Retinal pigment epithelial cell (primary cell): ENCODE measurements at places on chromosomes 7 and 10.
A peak's percentile ranks its signal among the peaks of the same experiment; 100 is the strongest.

- DNase-seq = no peak
Observed at GRCh38 chr7:1245524-1246050, 12.9 kb downstream of the UNCX start.

DNA sequence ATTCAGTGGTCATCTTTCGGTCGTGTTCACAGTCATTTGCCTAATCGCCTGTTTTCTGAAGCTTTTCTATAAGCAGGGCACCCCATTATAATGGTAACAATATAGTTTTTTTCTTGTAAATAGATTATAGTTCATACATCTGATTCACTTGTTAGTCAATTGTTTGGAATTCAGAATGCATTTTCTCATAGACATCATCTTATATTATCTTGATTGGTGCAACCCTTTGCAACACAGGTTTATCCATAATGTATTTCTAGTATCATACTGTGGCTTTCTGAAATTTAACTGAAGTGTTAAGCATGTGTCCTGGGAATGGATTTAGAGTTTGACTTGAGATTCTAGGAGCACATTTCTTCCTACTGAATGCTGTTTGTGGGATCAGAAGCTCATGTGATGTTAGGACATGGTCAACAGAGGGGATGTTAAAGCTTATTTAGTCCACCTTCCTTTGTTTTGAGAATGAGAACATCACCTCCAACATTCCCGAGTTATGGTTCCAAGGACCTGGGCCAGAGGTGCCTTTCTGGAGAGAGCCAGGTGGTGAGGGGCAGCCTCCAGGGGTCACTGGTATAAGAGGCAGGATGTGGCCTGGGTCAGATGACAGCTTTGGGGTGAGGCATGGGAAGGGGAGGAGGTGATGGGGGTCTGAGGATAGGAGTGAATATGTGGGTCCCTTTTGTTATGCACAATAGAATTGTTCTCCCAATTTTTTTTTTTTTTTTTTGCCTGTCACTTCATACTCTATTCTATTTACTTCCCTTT lies 415.6 kb downstream of the EXOC4 start:
- DNase-seq = no peak

- DNase-seq = no peak
Observed at GRCh38 chr7:130560972-130561371, 69.1 kb downstream of the MEST start.

DNA sequence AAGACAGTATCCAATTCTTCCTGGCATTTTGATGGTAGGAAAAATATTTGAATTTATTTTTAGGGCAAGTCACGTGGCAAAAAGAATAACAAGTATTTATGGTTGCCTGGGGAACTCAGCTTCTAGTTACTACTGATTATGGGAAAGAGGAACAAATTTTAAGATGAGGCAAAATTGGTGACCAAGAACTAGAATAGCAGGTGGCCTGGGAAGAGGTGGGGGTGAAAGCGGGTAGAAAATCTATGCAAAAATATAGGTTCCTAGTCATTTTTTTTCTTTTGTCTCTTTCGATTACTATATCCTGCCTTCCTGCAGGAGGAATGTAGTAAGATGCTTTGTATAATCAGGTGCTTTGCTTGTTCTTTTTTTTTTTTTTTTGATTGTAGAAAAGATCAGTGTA lies 27.8 kb downstream of the ENTPD1 start:
- DNase-seq = no peak

GRCh38 chr7:149872419-149873073 lies 1.2 kb upstream of the ATP6V0E2 start:
- peak; percentile 62 for DNase-seq

DNA sequence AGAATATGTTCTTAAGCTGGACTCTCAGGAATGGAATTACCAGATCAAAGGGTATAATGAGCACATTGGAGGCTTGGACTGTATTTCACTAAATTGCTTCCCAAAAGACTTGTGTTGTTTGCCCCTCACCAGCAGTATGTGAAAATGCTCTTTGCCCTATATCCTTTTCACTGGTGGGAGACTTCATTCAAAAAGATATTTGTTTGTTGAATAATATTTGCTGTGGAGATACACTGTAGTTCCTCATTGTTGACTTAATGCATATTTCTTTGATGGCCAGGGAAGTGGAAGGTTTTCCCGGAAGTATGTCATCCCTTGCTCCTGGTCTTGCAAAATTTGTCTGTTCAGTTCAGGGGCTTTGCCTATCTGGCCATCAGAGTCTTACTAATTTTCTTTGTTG lies 19.4 kb downstream of the GSTO2 start:
- DNase-seq = no peak

DNA sequence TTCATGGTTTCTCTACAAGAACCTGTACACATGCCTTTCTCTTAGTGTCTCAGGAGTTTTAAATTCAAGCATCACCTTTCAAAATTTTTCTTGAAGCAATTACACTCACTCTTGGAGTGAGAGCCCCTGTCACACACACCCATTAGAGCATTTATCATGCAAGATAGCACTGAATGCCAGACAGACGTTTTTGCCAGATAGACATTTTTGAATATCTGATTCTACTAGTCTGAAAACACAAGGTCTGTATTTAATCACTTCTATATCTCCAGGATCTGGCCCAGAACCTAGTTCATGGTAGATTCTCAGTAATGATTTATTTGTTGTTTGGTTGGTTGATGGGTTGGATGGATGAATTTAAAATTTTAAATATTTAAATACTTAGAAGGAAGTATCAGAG lies 60.9 kb upstream of the PDE1C start:
- no peak for DNase-seq

- DNase-seq = no peak
Observed at GRCh38 chr7:1454542-1454941, 4.7 kb downstream of the MICALL2 start.

DNA sequence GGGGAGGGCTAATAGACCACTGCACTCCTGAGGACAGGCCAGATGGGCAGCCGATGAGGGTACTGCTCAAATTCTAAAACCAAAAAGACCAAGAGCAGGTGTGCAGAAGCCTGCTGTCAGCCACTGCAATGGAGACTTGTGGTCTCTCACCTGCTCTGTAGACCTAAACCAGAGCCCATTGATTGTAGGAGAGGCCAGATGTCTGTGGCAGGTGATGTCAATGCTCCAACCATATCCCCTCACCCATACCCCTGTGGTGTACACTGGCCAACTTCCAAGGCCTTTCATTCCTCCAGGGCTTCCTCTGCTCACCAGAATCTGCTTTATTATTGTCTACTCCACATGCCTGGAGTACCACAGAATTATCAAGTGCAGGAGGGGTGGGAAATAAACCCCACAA lies 116.9 kb upstream of the CHST15 start:
- DNase-seq = no peak

- DNase-seq = no peak
Observed at GRCh38 chr10:32000937-32001336, 55.3 kb downstream of the KIF5B start.

DNA sequence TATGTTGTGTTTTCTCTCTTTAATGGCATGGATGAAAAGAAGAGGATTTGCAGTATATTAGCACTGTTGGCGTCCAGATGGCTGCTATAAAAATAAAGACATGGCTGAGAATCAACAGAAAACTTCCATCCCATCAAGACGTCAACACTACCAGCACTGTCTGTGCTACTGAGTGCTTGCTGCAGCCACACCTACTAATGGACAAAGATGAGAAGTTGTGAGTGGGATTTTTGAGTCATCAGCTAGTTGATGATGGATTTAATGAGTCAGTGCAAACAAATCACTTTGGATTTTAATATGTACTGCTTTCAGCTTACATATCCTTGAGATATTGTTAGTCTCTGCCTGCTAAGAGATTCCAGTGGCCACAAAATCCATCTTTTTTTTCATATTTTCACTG lies 631.0 kb upstream of the ANKRD30A start:
- DNase-seq = no peak

GRCh38 chr10:121435099-121435875 lies 163.0 kb downstream of the FGFR2 start:
- no peak for DNase-seq

DNA sequence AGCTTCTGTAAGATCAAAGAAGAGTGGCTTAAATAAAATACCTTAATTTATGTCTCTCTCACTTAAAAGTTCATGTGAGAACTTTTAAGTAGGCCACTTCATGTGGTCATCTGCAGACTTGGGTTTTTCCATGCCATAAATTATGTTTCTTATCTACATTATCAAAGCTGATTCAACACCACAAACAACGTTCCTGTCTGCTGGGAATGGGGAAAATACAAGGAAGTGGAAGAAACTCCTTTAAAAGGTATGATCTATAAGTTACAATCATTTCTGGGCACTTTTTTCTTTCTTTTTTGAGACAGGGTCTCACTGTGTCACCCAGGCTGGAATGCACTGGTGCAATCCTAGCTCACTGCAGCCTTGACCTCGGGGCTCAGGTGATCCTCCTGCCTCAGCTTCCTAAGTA lies 16.9 kb upstream of the OTUD1 start:
- no peak for DNase-seq

GRCh38 chr7:29976673-29977415 lies 12.8 kb downstream of the SCRN1 start:
- DNase-seq = no peak

GRCh38 chr10:29619241-29619669 lies 15.5 kb downstream of the SVIL start:
- DNase-seq = no peak

DNA sequence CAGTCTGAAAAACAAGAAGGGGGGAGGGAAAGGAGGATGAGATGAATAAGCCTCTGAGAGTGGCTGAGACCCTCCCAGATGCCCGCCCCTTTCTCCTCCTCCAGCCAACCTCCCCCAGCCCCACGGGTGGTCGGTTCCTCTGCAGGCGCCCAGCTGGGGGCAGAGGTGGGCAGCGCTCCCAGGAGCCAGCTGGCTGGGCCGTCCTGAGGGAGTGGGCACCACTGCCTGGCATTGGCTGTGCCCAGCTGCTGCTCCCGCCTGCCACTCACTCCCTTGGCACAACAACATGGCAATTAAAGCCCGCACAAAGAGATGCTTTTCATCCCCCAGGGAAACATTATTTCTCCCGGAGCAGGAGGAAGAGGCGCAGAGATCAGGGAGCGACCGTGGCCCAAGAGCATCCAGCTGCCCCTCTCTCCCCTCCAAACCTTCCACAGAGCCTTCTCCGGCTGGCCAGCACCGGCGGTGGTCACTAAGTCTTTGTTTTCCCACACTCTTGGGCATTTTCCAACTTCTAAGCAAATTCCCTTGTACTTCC lies 107.2 kb downstream of the SPDYE5 start:
- no peak for DNase-seq

DNA sequence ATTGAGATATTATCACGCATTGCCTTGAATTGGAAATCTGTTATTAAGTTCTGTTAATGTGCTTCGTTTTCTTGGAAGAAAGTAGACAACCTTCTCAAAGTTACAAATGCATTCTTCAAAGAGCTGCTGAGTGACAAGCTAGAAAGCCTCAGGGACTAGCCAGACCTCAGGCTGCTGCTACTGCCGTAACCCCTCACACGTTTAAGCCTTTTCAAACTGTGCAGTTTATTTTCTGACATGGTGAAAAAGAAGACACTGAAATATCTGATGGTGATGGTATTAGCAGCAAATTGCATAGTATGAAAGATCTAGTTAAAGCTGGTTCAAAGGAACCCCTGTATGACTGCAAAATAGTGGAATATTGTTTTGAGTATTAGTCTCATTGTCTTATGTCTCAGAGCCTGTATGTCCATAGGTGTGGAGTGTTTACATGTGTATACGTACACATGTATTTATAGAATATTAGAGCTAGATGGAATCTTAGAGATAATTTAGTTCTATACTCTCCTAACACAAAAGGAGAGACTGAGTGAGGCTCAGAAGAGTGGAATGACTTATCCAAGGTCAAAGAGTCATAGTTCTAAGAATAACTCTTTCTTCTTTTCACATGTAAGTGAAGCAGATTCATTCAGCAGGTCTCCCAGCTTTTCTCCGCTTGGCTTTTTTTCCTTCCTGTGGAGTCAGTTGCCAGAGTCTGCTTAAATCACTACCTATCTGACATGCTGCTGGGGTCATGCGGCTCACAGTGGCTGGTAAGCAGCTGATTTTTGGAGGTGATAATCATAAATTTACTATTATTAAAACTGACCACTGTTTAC lies 431.9 kb downstream of the PLXDC2 start:
- DNase-seq = no peak

GRCh38 chr10:118827466-118828155 lies 72.8 kb upstream of the CACUL1 start:
- no peak for DNase-seq

- DNase-seq = no peak
Observed at GRCh38 chr10:98368644-98369043, 46.3 kb downstream of the PYROXD2 start.

DNA sequence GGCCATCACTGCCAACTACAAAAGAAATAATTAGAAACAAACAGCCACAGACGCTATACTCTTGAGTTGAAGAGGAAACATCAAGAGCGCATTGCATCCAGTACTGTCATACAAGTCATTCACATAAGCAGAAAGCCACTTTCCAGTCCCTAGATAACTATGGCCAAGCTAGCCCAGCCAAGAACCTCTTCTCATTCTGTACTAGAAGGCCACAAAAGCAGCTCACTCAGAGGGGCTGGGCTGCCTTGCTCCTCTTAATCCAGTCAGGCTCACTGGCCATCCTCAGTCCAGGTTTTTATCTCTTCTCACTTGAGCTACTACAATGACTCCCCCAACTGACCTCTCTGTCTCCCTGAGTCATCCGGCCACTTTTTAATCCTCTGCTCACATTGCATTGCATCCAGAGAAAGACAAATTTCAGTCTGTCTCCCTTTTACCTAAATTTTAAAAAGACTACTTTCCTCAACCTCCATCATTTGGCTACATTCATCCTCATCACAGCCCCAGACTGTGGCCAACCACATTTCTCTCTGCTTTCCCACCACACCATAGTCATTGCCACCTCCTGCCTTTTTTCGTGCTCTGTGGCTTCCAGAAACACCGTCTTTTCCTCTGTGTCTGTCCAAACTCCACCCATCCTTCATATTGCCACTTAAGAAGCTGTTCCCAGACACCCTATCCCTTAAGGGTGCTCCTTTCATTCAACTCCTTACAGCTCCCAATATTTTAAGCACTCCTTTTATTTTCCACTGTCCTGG lies 25.0 kb downstream of the PPP1R3C start:
- no peak for DNase-seq

DNA sequence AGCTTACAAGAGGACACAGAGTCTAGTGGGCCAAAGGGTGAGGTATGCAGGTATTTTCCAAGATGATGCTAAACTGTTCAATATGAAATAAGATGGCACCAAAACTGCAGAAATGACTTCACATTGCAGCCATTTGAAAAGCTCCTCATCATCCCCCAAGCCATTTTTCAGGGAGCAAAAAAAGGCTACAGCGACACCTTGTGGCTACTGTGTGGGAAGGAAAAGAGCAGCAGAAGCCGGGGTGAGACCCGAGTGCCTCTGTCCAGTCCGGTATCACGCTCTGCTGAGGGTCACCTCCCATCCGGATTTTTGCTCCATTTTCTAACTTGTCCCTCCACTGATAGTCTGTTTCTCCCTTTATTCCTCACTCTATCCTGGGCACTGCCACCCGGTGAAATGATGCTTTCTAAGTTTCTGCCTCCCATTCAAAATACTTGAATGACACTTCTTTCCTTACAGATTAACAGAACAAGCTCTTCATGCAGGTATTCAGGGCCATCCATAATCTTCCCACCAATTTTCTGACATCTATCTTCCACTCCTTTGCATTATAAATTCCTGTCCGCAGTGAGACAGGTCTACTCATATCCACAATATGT lies 220.2 kb downstream of the DGKI start:
- no peak for DNase-seq
